ENCODE measurements at places on chromosomes 7 and 10.

GRCh38 chr10:80436446-80437098, 17.5 kb upstream of the TSPAN14 start:
- H3K4me1 ChIP-seq = no peaks in the 10 kb centered on the region
- DNase-seq = no peak
- no peaks in the 10 kb centered on the region for H3K27me3 ChIP-seq
- peaks cover 9% of the 10 kb centered on the region for H3K36me3 ChIP-seq
- no peak overlapping the region for H3K4me3 ChIP-seq

GRCh38 chr7:68376131-68376661, 1222.1 kb upstream of the AUTS2 start:
- no peak for DNase-seq
- H3K36me3 ChIP-seq = no peaks in the 10 kb centered on the region
- no peaks in the 10 kb centered on the region for H3K4me1 ChIP-seq
- no peaks in the 10 kb centered on the region for H3K27me3 ChIP-seq

- H3K4me3 ChIP-seq = no peak overlapping the region
- H3K36me3 ChIP-seq = no peaks in the 10 kb centered on the region
- H3K4me1 ChIP-seq = no peaks in the 10 kb centered on the region
- no peak for DNase-seq
Observed at GRCh38 chr7:85686401-85687181, 499.7 kb upstream of the SEMA3D start.

DNA sequence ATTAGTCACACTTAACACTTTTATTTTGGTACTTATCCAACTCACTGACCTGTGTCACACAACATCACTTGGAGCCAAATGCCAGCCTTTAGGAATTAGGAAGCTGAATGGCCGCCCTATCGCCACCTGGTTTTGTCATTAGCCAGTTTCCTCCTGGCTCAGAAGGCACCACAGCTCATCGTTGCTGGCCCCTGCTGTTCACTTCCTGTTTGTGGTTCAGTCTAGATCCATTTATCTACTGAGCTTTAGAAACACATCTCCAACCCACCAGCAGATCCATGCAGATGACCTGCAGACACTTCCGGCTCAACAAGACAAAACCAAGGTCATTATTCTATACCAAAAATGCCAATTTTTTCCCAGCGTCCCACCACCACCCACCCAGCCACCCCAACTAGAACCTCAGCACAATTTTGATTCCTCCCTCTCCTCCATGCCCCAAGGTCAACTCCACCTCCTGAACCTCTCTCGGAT, 193.5 kb upstream of the NEBL start:
- no peak overlapping the region for H3K27ac ChIP-seq
- no peak for DNase-seq
- H3K4me3 ChIP-seq = no peak overlapping the region
- no peaks in the 10 kb centered on the region for H3K36me3 ChIP-seq

GRCh38 chr7:74505471-74506324, 52.0 kb downstream of the GTF2IRD1 start:
- H3K4me1 ChIP-seq = peaks cover 16% of the 10 kb centered on the region
- H3K4me3 ChIP-seq = no peak overlapping the region
- no peak overlapping the region for H3K27ac ChIP-seq
- no peaks in the 10 kb centered on the region for H3K36me3 ChIP-seq
- DNase-seq = no peak

- no peak overlapping the region for H3K27ac ChIP-seq
- H3K27me3 ChIP-seq = no peaks in the 10 kb centered on the region
- DNase-seq = no peak
- H3K36me3 ChIP-seq = no peaks in the 10 kb centered on the region
Observed at GRCh38 chr10:130898381-130898780, 413.1 kb downstream of the TCERG1L start.

DNA sequence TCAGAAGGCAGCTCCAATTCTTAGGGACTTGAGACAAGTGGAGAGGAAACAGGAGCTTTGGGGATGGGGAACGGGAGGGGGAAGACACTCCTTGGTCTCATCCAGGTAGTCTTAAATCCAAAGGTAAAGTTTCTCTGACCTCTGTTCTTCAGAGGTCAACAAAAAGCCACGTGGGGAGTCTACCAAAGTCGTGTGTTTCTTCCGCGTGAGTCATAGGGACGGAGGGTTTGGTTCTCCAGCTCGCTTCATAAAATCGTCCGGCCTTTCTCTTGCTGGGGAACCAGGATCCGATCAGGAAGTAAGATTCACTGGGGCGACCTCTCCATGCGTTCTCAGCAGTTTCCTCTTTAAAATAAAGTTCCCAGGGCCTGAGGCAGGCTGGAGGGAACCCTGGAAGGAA, 275.7 kb downstream of the TCERG1L start:
- H3K36me3 ChIP-seq = no peaks in the 10 kb centered on the region
- no peak for DNase-seq
- H3K27ac ChIP-seq = no peak overlapping the region
- no peaks in the 10 kb centered on the region for H3K27me3 ChIP-seq
- no peak overlapping the region for H3K4me3 ChIP-seq
- H3K4me1 ChIP-seq = no peaks in the 10 kb centered on the region

GRCh38 chr10:91587710-91588638, 44.9 kb downstream of the PPP1R3C start:
- no peaks in the 10 kb centered on the region for H3K36me3 ChIP-seq
- no peaks in the 10 kb centered on the region for H3K4me1 ChIP-seq
- no peak overlapping the region for H3K4me3 ChIP-seq
- peak overlapping the region; percentile 89 for H3K27ac ChIP-seq
- DNase-seq = no peak

GRCh38 chr10:4646547-4646946, 179.5 kb upstream of the AKR1E2 start:
- H3K27ac ChIP-seq = peak overlapping the region; percentile 42
- peaks cover 31% of the 10 kb centered on the region for H3K4me1 ChIP-seq

DNA sequence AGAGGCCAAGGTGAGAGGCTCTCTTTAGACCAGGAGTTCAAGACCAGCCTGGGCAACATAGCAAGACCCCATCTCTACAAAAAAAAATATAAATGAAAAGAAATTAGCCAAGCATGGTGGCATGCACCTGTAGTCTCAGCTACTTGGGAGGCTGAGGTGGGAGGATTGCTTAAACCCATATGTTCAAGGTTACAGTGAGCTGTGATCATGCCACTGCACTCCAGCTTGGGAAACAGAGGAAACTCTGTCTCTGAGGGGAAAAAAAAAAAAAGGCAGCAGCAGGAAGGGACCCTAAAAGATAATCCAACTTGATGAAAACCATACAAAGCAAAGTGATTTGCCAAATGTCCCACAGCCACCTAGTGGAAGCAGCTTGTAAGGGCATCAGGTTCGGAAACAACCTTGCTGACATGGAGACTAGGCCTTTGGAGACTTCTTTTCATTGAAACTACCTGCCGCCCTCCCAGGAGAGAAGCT, 15.6 kb upstream of the PBLD start:
- H3K4me1 ChIP-seq = no peaks in the 10 kb centered on the region
- peaks cover 54% of the 10 kb centered on the region for H3K36me3 ChIP-seq
- no peak overlapping the region for H3K27ac ChIP-seq
- H3K4me3 ChIP-seq = no peak overlapping the region

GRCh38 chr7:34070511-34071323, 165.4 kb downstream of the BMPER start:
- H3K4me3 ChIP-seq = no peak overlapping the region
- no peak overlapping the region for H3K27ac ChIP-seq
- H3K27me3 ChIP-seq = no peaks in the 10 kb centered on the region
- DNase-seq = no peak
- H3K36me3 ChIP-seq = no peaks in the 10 kb centered on the region
- H3K4me1 ChIP-seq = no peaks in the 10 kb centered on the region

- no peaks in the 10 kb centered on the region for H3K4me1 ChIP-seq
- H3K27ac ChIP-seq = no peak overlapping the region
- H3K4me3 ChIP-seq = no peak overlapping the region
- no peak for DNase-seq
- H3K27me3 ChIP-seq = no peaks in the 10 kb centered on the region
Observed at GRCh38 chr10:74244097-74244685, 93.2 kb downstream of the ADK start.

GRCh38 chr7:322111-322671, 32.2 kb downstream of the FOXL3 start:
- peak overlapping the region; percentile 26 for H3K4me3 ChIP-seq
- no peaks in the 10 kb centered on the region for H3K36me3 ChIP-seq
- H3K4me1 ChIP-seq = no peaks in the 10 kb centered on the region

GRCh38 chr10:15842556-15843169, 17.6 kb downstream of the MINDY3 start:
- no peaks in the 10 kb centered on the region for H3K27me3 ChIP-seq
- H3K4me1 ChIP-seq = no peaks in the 10 kb centered on the region
- no peaks in the 10 kb centered on the region for H3K36me3 ChIP-seq
- H3K4me3 ChIP-seq = no peak overlapping the region
- DNase-seq = no peak
- H3K27ac ChIP-seq = no peak overlapping the region
